ENCODE measurements at places on chromosomes 2 and 18. TPM values are rescaled to one million over a fixed set of nuclear protein-coding genes. Genes with fewer than 3 reads are reported as not detected.

- H3K27ac ChIP-seq, result no peak overlapping the region
- H3K36me3 ChIP-seq, result no peaks in the 10 kb centered on the region
- no peaks in the 10 kb centered on the region for H3K27me3 ChIP-seq
- no peak for DNase-seq
Measured at GRCh38 chr2:227256605-227257004, 68.4 kb upstream of the MFF start.

GRCh38 chr2:3970791-3971651, 267.6 kb downstream of the DCDC2C start:
- H3K36me3 ChIP-seq, result no peaks in the 10 kb centered on the region
- H3K4me3 ChIP-seq, result no peak overlapping the region
- no peaks in the 10 kb centered on the region for H3K27me3 ChIP-seq
- H3K4me1 ChIP-seq, result no peaks in the 10 kb centered on the region
- DNase-seq, result no peak

IGFBP2 gene
- total RNA-seq, result 11.2 TPM

- H3K4me3 ChIP-seq, result no peak overlapping the region
- no peak for DNase-seq
- H3K36me3 ChIP-seq, result no peaks in the 10 kb centered on the region
- no peaks in the 10 kb centered on the region for H3K27me3 ChIP-seq
Measured at GRCh38 chr2:183519371-183520056, 395.3 kb downstream of the NUP35 start.

C2orf80 gene
- not detected for total RNA-seq

DNA sequence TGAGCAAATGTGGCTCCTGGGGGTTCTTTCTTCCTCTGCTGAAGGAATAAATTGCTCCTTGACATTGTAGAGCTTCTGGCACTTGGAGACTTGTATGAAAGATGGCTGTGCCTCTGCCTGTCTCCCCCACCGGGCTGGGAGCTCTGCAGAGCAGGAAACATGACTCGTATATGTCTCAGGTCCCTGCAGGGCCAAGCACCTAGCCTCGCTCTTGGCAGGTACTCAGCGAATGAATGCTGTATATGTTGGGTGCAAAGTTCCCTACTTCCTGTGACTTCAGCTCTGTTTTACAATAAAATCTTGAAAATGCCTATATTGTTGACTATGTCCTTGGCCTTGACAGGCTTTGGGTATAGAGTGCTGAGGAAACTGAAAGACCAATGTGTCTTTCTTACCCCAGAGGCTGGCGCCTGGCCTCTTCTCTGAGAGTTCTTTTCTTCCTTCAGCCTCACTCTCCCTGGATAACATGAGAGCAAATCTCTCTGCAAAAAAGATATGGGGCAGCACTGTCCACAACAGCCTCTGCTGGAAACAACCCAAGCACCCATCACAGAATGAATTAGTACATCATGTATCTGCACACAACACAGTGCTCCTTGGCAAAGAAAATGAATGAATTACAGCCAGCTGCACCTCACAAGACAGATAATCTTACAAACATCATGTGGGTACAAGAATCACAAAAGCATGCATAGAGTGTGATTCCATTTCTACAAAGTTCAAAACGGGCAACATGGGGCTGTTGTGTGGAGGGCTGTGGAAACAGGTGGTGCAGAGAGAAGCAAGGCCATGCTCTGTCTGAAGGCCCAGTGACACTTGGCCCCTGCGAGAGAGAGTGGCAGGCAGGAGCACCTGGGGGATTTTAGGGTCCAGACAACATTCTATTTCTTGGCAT, 6.6 kb downstream of the IL1RN start:
- no peaks in the 10 kb centered on the region for H3K36me3 ChIP-seq
- H3K4me3 ChIP-seq, result no peak overlapping the region
- no peaks in the 10 kb centered on the region for H3K4me1 ChIP-seq
- no peak overlapping the region for H3K27ac ChIP-seq
- peaks cover 7% of the 10 kb centered on the region for H3K27me3 ChIP-seq

GRCh38 chr2:163808406-163808805, 72.6 kb upstream of the FIGN start:
- no peak for DNase-seq
- H3K27ac ChIP-seq, result no peak overlapping the region
- no peak overlapping the region for H3K4me3 ChIP-seq
- H3K4me1 ChIP-seq, result no peaks in the 10 kb centered on the region
- H3K27me3 ChIP-seq, result no peaks in the 10 kb centered on the region
